Inflammatory macrophage (primary cell): ENCODE measurements at places on chromosomes 4 and X.

DNA sequence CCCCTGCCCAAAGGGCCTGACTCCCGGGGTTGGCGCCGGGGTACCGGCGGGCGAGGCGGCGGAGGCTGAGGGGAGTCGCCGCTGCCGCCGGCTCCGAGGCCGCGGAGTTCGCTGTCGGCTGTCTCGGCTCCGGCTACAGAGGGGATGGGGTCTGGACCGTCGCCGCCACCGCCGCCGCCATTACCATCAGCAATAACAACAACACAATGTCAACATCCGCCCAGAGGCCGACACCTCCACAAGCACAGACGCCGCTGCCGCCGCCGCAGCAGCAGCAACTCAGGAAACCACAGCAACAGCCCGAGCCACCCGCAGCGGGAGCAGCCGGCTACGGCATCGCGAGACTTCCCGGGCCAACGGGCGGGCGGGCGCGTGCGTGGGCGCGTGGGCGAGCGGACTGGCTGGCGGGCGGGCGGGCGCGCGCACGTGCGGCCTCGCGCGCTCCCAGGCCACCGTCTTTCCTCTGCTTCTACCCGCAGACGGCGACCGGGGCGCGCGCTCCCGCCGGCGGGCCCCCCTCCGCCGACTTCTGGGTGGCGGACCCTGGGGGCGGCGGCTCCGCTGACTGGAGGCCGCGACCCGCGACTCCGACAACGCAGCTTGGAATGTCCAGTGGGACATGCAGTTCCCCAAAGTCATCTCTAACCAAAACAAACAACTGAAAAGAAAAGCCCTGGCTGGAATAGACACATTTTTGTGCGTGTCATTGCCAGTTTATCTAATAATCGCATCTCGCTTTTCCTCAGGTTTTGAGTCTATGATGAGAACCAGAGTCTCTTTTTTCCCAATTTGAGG, at the start of gene CHIC2:
Gene CHIC2, minus strand, starts transcription at position 289 of the 795 bp plus-strand sequence. CDS start 305 bp downstream, outside the sequence.
- peak; percentile 95 for DNase-seq

GRCh38 chr4:148060264-148061140, 328.6 kb downstream of the ARHGAP10 start:
- DNase-seq = no peak

- peak; percentile 48 for DNase-seq
These were observed 665 bp downstream of the TIGD2 start for GRCh38 chr4:89111833-89112563.

- no peak for DNase-seq
These were observed 303.6 kb downstream of the FBXW7 start for GRCh38 chr4:152232271-152232670.

GRCh38 chr4:137420901-137421396, 111.3 kb downstream of the PCDH18 start:
- no peak for DNase-seq

- DNase-seq = no peak
These were observed 328.5 kb upstream of the GALNTL6 start for GRCh38 chr4:171484681-171485080.

DNA sequence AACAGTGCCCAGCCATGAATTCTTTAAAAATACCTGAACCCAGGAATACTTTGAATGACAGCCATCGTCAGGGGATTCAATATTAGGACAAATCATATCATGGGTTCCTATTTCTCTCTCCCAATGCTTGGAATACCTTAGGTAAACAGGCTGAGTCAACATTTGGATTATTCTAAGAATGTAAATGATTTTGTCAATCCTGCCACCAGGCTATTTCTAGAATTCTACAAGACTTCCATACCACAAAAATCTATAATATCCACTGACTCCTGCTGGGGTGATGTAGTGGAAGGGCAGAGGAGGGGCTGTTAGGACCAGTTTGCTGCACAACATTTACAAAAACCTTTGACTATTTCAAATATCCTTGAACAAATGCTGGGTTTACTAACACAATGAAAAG, 65.2 kb downstream of the IGFBP7 start:
- DNase-seq = no peak

DNA sequence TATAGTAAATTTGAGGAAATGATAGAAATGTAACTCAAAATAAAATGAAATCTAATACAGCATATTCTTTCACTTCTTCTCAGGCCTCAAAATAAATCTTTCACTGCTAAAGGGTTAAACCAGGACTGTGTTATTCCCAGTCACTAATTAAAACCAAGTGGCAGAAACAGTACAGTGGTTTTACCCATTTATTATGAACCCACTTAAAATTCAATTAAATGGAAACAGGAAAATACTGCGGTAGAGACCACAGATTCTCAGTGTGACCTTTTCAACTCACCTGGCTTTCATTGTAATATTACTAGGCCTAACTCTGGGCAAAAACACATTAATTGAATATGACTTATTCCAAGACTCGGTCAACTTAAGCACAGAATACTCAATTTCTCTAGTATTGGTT, 176.5 kb upstream of the DKK2 start:
- no peak for DNase-seq

DNA sequence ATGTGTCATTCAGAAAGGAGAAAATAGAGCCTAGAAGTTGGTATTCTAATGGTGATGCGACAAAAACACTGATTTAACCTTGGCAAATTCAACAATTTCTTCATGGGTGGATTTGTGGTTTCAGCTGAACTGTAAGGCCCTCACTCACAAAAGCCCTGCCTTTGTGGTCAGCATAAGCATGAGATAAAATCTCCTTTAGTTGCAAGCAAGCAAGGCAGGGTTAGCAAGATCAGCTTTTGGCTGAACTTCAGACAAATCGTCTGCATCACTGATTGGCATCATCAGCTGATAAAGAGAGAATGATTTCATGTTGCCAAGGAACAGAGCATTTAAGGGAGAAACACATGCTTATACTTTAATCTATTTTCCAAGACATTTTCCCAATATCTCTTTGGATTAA, 2582.2 kb downstream of the PCDH7 start:
- no peak for DNase-seq

GRCh38 chr4:113901994-113902787, 77.3 kb downstream of the ARSJ start:
- DNase-seq = no peak

GRCh38 chr4:14087459-14087858, 459.9 kb upstream of the BOD1L1 start:
- DNase-seq = no peak

DNA sequence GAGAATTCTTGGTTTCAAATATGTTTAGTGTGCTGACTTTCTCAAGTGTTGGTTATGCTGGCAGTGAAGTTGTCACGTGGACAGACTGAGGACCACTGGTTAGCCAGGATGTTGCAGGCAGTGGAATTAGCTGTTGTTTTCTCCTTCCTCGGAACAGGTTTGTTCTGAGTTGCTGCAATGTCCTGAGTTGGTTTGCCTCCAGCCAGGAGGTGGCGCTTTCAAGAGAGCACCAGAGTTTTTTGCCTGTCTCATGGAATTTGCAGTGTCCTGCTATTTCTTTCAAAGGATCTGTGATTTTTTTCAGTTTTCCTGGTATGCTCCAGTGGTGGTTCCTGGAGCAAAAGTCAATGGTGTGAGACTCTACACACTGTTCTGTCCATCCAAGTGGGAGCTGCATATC, 158.1 kb upstream of the CXorf66 start:
- no peak for DNase-seq

DNA sequence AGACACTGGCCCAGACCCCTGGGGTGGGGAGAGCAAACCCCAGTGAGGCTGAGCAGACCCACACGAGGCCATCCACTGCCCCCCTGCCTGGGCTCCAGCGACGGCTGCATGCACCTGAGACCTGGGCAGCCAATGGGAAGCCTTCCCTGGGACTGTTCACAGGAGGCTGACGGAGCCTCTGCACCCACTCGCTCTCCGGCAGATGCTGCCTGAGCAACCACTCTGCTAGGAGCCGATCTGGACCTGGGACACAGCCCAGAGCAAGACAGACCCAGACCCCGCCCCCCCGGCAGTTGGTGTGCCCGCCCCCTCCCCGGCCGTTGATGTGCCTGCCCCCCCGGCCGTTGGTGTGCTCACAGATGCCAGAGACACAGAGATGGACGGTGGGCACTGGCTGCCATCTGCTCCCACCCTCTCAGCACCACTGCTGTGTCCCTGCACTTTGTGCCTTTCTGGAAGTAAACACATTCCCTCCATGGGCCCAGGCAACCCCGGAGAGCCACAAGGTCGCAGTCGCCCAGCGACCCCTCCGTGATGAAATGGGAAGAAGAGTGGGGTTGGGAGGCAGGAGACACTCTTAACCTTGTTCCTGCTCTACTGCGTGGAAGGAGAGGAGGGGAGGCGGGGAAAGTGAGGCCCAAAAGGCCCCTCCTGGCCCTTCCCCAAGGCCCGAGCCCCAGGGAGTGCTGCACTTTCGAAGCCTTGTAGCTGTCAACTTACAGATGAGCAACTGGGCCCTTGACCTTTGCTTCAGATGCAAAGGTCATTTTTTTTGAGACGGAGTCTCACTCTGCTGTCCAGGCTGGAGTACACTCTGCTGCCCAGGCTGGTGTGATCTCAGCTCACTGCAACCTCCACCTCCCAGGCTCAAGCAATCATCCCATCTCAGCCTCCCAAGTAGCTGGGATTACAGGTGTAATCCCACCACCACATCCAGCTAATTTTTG, 62.0 kb downstream of the ZFYVE28 start:
- no peak for DNase-seq

- DNase-seq = no peak
These were observed 49.2 kb downstream of the PTTG2 start for GRCh38 chr4:38009421-38009820.

GRCh38 chrX:110259117-110259516, 58.8 kb downstream of the AMMECR1 start:
- no peak for DNase-seq

GRCh38 chrX:136063340-136064079, 78.3 kb downstream of the SLC9A6 start:
- peak; percentile 71 for DNase-seq

DNA sequence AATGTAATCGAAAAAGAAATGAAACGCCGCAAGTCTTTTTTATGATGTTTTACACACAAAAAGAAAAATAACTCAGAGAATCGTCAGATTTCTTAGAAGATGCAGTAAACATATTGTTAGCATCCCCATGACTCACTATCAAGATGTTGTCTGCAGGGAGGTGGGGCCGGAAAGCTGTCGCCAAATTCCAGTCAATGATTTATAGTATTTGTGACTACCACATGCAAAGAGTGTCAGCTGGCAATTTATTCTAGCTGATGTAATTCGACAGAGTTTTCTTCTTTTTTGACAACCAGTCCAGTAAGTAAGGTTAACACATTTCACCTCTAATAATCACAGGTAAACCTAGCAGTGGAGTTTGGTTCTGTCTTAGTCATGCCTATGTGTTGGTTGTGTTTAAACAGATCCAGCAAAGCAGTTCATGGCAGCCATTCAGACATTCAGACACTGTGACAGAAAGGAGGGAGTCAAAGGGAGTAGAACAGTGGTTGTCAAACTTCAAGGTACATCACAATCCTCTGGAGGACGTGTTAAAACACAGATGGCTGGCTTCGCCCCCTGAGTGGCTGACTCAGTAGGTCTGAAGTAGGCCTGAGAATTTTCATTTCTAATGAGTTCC, 19.8 kb upstream of the PPP1R2C start:
- no peak for DNase-seq

DNA sequence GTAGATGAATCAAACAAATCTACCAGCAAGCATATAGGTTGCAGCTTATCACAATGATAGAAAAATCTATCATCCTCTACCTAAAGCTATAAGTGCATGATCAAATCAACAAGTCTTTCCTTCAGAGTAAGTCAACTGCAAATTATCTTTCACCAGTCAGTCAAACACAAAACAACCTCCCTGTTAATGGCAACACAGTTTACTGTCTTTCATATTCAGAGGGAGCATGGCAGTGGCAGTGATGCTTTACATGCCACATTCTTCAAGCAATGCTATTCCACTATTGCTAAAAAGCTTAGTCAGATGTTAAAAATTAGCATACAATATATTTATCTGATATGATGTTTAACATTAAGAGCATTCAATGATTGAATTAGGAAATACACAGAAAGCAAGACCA, 245.1 kb upstream of the KLHL4 start:
- DNase-seq = no peak

DNA sequence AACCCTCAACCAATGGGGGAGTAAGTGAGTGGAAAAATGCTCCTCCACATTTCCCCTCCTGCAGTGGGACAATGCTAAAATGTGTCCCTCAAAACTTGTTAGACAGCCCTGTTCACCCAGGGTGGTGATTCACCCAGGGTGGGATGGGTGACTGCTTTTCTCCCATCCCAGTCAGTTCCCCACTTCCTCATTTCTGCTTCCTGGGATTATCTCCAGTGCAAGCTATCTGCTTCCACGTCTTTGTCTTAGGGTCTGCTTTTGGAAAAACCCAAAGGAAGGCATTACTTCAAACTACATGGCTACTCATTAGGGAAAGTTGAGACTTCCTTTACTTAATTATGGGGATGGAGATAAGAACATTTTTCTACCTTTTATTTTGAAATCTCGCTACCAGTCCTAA, 45.5 kb downstream of the ETNPPL start:
- DNase-seq = no peak

DNA sequence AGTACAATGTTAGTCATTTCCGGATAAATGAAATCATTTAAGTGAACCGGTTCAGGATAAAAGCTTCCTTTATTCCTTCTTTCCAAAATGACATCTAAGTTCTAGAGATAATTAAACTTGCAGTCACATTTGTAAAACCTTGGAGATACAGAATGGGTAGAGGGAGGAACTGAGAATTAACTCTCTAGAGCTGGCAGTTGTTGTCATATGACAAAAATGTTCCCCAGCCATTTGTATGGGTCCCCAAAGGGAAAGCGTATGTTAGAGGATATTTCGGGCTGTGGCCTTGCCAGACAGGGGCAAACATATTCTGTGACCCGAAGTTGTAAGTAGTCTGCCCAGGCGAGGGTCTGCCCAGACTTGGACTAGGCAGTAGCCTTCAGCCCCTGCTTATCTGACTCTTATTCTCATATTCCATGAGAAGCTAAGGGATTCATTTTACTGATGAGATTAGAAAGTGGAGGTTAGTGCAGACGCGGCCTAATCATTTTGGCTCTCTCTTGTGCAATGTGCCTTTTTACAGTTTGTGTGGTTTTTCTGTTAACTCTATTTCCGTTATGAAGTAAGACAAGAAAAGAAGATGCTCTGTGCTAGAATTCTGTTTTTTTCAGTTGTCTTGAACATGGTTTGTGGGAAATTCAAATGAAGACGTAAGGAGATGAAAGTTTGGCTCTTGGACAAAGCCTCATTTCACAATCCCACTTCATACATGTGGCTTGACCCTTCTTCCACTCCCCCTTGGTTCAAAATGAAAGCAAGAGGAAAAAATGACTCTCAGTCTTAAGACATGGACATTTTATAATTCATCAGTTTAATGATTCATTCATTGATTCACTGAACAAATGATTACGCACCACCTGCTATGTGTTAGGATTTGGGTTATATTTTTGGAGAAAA, 2394.2 kb upstream of the AGA start:
- DNase-seq = peak; percentile 22

DNA sequence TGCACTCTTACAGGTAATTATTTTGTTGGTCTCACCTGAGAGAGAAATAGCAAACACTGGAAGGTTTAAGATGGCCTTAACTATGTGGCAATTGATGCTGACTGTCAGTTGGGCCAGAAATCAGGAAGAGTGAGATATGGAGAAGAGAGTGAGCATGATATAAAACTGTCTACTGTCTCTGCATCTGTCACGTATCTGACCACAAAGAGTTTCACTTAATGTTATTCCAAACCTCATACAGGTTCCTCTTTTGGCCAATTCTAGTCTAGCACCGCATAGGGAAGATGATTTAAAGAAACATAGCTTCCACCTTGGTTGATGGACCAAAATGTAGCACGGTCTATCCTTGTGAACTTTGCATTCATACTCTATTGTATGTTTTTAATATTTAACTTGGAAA, 381.0 kb upstream of the BOD1L1 start:
- peak; percentile 50 for DNase-seq
